Right atrium auricular region (tissue), 2 donors: ENCODE measurements at places on chromosomes 1 and 21. TPM values are rescaled to one million over a fixed set of nuclear protein-coding genes. Genes with fewer than 3 reads are reported as not detected.

The FAM78B gene
- total RNA-seq, result 2.9 TPM

The CTTNBP2NL gene
- 13.4 TPM for total RNA-seq

The DNASE2B gene
- total RNA-seq, result not detected

The NES gene
- 173 TPM for total RNA-seq

The LRRC71 gene
- not detected for total RNA-seq

The ARL8A gene
- 41.6 TPM for total RNA-seq

The VHLL gene
- not detected for total RNA-seq

The LCE2A gene
- total RNA-seq, result not detected

The CDC42SE1 gene
- 37.5 TPM for total RNA-seq

The DNAH14 gene
- total RNA-seq, result 5.8 TPM

The MAGI3 gene
- 6.6 TPM for total RNA-seq

The RRP15 gene
- 6.2 TPM for total RNA-seq

The MXRA8 gene
- 53.4 TPM for total RNA-seq

The PLEKHA6 gene
- total RNA-seq, result 18.1 TPM

The OR2L3 gene
- not detected for total RNA-seq
